ENCODE measurements at places on chromosomes 11 and 22.

DNA sequence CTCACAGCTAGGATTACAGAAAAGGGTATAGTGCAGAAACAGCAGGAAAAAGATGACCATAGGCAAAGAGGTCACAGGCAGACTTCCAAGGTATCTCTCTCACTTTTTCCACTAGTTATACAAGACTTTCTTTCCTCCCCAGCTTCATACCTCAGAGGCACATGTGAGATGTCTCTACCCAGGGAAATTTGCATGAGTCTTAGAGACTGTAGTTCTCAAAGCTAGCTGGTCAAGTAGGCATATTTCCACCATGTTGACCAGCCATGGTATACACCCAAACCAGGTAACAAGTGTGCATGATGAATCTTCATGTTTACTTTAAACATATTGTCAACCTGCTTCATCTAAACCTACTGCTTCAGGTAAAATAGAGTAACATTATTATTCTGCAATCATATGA, 27.9 kb downstream of the PRMT3 start:
- DNase-seq = no peak

DNA sequence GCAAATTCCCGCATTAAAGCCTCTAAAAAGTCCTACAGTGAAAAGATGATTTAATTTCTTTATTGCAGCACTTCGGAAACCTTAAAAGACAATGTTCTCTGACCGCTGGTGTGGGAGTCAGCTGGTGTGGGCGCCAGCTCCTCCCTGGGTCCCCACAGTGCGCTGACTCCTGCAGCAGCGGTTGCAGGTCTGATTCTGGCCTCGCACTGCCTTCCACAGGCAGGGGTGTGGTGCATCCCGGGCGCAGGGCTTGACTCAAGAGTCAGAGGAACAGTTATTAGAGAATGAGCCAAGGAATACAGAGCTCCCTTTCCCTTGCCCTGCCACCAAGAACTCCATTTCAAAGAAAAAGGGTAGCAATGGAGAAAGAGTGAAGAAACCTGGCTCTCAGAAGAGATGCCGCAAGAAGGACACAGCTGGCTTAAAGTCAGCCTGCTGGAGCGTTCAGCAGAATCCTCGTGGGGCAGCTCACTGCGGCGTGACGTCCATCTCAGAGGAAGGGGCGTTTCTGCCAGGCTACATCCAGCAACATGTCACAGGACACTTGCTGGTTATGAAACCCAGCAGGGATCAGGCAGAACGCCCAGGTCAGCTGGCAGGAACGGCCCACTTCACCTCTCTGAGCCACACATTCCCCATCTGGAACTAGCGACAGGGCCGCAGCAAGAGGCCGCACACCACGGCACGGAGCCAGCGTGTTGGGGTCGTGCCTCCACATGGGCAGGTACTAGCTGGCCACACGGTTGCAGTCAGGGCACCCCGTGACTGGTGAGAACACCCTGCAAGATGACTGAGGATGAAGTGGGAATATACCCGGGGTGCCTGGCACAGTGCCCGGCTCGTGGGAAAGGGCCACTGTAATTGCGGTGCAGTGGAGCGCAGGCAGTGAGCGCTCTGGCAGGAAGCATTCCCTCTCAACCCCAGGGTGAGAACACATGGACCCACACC, 18.1 kb upstream of the EFCAB6 start:
- no peak for DNase-seq

DNA sequence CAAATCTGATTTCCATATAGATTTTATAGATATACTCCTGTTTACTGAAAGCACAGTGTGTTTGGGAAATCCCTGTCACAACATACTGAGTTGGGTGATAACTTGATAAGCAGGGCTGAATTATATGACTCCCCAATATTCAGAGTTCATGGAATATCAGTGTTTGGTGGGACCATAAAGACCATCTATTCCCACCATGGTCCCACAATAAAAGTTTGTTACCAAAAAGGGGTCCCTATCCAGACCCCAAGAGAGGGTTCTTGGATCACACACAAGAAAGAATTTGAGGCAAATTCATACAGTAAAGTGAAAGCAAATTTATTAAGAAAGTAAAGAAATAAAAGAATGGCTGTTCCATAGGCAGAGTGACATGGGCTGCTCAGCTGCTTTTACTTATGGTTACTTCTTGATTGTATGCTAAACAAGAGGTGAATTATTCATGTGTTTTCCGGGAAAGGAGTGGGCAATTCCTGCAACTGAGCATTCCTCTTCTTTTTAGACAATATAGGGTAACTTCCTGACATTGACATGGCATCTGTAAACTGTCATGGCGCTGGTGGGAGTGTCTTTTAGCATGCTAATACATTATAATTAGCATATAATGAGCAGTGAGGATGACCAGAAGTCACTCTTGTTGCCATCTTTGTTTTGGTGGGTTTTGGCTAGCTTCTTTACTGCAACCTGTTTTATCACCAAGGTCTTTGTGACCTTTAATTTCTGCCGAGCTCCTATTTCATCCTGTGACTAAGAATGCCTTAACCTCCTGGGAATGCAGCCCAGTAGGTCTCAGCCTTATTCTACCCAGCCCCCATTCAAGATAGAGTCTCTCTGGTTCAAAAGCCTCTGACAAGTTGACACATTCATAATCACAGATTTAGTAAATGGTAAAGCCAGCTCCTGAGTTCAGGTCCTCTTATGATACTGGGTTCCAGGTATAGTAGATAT, 240.6 kb upstream of the PDGFD start:
- DNase-seq = no peak

DNA sequence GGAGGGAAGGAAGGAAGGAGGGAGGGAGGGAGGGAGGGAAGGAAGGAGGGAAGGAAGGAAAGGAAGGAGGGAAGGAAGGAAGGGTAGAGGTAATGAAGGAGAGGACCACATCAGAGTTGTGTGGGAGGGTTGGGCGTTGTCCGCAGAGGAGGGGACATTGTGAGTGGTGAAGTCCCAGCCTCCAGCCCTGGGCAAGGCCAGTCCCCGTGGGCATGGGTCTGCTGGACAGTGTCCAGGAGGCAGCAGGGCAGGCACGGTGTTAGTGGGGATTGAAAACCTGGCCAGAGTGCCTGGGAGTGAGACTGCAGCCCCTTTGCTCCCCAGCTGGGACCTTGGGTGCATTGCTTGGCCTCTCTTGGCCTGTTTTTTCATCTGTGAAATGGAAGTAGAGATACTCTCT, 1462.3 kb downstream of the BRD1 start:
- DNase-seq = no peak

GRCh38 chr22:36026741-36027140, 1.9 kb downstream of the RBFOX2 start:
- peak; percentile 12 for DNase-seq

- no peak for DNase-seq
Observed at GRCh38 chr11:73659961-73660360, 13.6 kb downstream of the PLEKHB1 start.

DNA sequence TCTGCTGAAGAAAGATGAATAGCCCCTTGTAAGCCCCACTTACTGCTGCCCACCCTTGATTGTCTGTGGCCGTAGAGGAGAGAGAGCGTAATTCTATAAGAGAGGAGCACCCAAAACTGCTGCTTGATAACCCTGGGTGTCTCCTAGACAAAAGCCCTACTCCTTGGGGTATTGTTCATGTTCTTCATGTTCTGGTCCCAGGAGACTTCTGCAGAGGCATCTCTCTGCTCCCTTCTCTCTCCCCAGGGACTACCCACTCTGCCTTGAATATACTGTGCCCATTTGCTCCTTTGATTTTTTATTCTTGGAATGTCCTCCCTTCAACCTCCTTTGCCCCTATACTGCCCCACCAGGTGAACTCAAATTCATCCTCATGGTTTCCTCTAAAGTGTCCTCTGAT, 417.8 kb upstream of the CADM1 start:
- no peak for DNase-seq
